MCF 10A (cell line): ENCODE measurements at places on chromosomes 1 and 21. TPM values are rescaled to one million over a fixed set of nuclear protein-coding genes. Genes with fewer than 3 reads are reported as not detected.

GRCh38 chr1:233631810-233632405 lies 18.0 kb downstream of the KCNK1 start:
- no peak overlapping the region for H3K4me3 ChIP-seq
- peaks cover 9% of the 10 kb centered on the region for H3K4me1 ChIP-seq
- no peak for DNase-seq

DNA sequence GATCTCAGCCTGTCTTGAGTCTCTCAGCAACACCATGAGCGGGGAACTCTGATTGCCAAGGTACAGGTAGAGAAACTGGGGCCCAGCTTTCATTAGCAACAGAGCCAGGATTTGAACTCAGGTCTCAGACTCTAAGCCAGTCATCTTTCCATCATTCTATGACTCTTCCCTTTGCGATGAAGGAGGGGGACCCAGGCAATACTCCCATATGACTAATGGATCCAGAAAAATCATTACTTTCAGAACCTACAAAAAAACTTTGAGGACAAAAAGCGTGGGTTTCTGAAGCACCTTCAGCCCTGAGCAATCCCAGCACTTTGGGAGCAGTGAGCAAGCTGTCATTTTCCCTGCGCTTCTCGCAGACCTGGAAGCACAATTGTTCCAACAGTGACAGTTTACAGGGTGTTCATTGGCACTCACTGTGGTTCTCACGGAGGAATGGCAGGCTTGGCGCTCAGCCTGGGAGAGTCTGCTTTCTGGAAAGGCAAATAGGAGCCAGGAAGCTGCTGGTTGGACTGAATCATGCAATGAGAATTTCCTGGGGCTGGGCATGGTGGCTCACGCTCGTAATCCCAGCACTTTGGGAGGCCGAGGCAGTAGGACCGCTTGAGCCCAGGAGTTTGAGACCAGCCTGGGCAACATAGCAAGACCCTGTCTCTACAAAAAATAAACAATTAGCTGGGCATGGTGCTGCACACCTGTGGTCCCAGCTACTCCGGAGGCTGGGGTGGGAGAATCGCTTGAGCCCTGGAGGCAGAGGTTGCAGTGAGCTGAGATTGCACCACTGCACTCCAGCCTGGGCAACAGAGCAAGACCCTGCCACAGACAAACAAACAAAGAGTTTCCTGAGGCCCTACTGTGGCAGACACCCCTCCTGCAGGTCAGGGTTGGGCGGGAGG lies 40.1 kb downstream of the SLC2A7 start:
- peak overlapping the region; percentile 70 for H3K27ac ChIP-seq
- peaks cover 12% of the 10 kb centered on the region for H3K4me1 ChIP-seq
- peak; percentile 98 for DNase-seq
- peak overlapping the region; percentile 14 for H3K4me3 ChIP-seq
- H3K36me3 ChIP-seq = peaks cover 6% of the 10 kb centered on the region

Gene FAM78B
- total RNA-seq = 1.1 and 1.5 TPM in 2 replicates

Gene KRTAP19-8
- not detected in 2 replicates for total RNA-seq

DNA sequence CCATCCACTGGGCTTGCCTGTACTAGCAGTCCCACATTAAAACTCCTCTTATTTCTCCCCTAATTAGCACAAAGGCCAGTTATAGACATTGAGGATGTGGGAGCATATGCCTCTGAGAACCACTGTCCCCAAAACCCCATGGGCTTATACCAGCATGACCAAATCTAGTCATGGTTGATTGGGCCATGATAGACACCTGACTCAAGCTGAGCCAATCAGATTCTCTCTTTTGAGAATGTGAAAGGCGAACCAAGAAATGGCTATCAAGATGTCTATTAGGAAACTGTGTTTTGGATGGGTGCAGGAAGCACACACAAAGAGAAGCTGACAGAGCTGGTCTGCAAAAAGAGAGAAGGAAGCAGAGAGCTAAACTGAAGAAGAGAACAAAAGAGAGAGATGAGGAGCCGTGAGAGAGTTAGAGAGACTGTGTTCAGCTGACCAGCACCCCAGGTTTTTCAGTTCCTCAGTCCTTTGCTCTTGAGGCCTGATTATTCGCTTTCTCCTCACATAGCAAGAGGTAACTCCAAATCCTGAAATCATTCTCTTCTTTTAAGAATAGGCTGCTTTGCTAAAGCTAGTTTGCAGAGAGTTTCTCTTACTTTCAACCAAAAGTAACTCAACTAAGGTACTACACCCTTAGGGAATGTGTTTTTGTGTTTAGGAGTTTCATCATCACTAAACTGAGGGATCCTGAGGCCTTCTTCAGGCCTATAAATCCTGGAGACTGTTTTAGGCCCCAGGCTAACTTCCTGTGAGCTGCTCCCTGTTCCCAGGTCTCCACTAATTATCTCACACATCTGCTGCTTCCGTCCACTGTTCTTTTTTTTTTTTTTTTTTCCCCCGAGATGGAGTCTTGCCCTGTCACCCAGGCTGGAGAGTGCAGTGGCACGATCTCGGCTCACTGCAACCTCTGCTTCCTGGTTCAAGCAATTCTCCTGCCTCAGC lies 7.9 kb upstream of the TIPRL start:
- H3K27ac ChIP-seq = no peak overlapping the region
- no peak for DNase-seq
- no peaks in the 10 kb centered on the region for H3K27me3 ChIP-seq
- H3K36me3 ChIP-seq = no peaks in the 10 kb centered on the region
- no peaks in the 10 kb centered on the region for H3K4me1 ChIP-seq

- no peaks in the 10 kb centered on the region for H3K4me1 ChIP-seq
- no peak overlapping the region for H3K4me3 ChIP-seq
- DNase-seq = no peak
- H3K36me3 ChIP-seq = no peaks in the 10 kb centered on the region
- H3K27ac ChIP-seq = no peak overlapping the region
Measured at GRCh38 chr1:199404191-199404590, 623.3 kb upstream of the NR5A2 start.

Gene LDLRAD1
- not detected in 2 replicates for total RNA-seq

Gene CRABP2
- total RNA-seq = 0.98 and 1.9 TPM in 2 replicates

- H3K27me3 ChIP-seq = no peaks in the 10 kb centered on the region
- peaks cover 46% of the 10 kb centered on the region for H3K36me3 ChIP-seq
- H3K4me3 ChIP-seq = peak overlapping the region; percentile 74
- H3K27ac ChIP-seq = peak overlapping the region; percentile 99
- DNase-seq = peak; percentile 98
- H3K4me1 ChIP-seq = peaks cover 52% of the 10 kb centered on the region
Measured at GRCh38 chr1:150561974-150562445, 12.8 kb downstream of the ADAMTSL4 start.

DNA sequence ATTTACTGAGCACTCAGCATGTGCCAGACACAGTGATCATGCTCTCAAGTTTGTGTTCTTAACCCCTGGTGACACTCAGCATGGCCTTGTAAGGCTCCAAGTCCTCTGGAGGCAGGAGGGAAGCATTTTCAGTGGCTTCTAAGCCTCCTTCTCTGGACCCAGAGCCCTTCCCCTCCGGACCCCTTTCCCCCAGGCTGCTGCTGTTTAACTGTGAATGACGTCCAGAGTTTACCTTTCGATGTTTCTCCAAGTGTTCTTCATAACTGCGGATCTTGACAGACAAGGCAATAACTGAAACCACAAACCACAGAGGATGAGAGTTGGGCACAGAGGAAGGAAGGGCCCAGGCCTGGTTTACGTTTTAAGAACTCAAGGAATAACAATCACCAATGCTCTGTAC lies 6.5 kb downstream of the MRPS15 start:
- no peaks in the 10 kb centered on the region for H3K27me3 ChIP-seq
- peaks cover 53% of the 10 kb centered on the region for H3K36me3 ChIP-seq
- no peak for DNase-seq
- H3K4me1 ChIP-seq = peaks cover 7% of the 10 kb centered on the region
- no peak overlapping the region for H3K4me3 ChIP-seq

DNA sequence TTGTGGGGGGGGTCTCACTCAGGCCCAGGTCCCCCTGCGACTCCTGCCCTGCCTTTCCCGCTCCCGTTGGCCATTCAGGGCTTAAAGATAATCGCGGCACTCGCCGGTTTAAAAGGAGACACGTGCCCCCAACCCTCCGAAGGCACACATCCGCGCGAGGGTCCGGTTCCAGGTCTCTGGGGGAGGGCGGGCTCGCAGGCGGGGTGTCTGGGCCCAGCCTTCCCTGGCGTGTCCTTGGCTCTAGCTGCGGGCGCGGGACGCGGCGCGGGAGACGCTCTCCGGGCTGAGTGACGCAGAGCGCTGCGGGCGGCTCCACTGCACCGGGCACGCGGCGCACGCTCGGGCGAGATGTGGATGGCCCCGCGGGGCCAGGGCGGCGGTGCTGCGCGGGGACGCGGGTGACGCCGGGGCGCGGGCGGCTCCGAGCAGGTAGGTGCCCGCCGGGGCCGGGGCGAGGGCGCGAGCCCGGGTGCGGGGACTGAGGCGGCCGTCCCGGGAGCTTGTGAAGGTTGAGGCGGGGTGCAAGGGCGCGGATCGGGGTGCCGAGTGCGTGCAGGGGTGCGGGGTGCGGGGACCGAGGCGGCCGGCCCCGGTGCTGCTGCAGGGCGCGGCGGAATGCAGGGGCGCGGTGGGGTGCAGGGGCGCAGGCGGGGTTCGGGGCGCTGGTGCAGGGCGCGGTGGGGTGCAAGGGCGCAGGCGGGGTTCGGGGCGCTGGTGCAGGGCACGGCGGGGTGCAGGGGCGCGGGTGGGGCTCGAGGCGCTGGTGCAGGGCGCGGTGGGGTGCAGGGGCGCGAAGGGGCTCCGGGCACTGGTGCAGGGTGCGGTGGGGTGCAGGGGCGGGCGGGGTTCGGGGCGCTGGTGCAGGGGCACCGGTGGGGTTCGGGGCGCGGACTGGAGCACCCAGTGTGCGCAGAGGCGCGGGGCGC lies 3.3 kb upstream of the TRPM2 start:
- no peaks in the 10 kb centered on the region for H3K27me3 ChIP-seq
- H3K27ac ChIP-seq = no peak overlapping the region
- no peaks in the 10 kb centered on the region for H3K36me3 ChIP-seq

DNA sequence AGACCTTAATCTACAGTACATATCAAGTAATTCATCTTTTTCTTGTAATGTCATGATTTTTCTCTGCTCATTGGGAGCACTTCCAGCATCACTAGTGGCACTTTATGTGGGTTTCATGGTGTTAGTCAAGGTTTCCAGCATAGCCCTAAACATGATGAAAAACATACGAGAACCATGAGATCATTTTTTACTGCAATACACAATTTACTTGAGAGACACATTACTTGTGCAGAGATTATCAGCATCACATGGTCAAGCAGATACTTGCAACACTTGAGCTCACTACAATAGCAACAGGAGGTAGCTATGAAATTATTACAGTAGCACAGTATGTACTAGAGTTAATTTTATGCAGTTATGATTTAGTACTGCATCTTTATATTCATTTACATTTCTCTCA lies 36.4 kb downstream of the ITGB3BP start:
- H3K4me3 ChIP-seq = no peak overlapping the region
- no peaks in the 10 kb centered on the region for H3K4me1 ChIP-seq
- no peaks in the 10 kb centered on the region for H3K27me3 ChIP-seq

DNA sequence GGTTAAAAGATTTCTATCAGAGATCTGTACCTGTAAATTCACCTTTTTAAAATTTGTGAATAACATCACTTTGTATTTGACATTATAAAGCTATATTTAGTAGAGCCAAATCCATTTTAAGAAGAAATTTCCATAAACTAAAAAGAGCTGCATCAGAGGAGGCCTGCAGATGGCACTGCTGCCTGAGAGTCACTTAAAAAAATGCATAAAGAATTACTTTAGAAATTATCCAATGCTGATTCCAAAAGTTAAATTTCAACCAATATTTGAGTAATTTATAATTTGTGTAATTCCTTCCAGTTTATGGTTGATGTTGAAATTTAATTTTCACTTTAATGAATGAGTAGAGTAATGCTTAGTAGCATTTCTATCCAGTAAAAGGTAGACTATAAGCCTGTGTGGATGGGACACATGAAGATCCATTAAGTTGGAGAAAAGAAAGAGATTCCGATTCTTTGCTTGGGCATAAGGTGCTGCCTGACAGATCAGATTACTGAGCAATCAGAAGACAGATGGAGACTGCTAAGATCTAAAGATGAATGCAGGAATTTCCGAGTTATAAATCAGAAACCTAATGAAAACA lies 20.7 kb upstream of the RPE65 start:
- no peaks in the 10 kb centered on the region for H3K27me3 ChIP-seq
- H3K4me1 ChIP-seq = no peaks in the 10 kb centered on the region
- H3K36me3 ChIP-seq = peaks cover 16% of the 10 kb centered on the region
- no peak overlapping the region for H3K4me3 ChIP-seq
- H3K27ac ChIP-seq = no peak overlapping the region

Gene SPRR4
- not detected in 2 replicates for total RNA-seq

DNA sequence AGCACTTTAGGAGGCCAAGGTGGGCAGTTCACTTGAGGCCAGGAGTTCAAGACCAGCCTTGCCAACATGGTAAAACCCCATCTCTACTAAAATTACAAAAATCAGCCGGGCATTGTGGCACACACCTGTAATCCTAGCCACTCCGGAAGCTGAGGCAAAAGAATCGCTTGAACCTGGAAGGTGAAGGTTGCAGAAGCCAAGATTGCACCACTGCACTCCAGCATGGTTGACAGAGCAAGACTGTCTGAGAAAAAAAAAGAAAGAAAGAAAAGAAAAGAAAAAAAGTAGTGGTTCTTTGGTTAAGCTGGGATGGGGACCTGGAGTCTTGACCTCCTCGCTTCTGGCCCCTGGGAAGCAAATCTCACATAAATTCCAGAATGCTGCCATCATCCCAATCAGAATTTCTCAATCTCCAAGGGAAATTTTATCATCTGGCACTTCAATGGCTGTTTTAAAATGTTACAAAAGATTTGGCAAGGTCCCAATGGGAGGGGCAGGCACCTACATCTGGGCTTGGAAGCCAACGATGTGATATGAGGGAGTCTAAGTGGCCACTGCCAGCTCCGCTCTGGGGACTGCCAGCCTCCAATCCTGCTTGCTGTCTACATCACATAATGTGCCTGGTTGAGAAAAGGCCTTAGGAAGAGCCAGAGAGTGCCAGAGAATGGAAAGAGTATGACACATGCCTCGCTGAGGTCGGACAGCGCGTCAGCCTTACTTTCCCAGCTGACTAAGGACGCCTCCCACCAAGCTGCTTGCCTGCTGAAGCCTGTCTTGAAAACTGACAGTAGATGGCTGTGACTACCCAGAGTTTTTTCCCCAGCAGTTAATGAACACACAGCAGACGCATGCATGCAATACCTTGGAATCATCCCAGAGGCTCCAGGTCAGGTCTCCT lies 42.1 kb upstream of the SRP9 start:
- peak; percentile 100 for DNase-seq
- peaks cover 33% of the 10 kb centered on the region for H3K4me1 ChIP-seq
- H3K4me3 ChIP-seq = peak overlapping the region; percentile 60
- no peaks in the 10 kb centered on the region for H3K36me3 ChIP-seq
- H3K27ac ChIP-seq = peak overlapping the region; percentile 89

Gene GBP6
- not detected in 2 replicates for total RNA-seq

GRCh38 chr1:103171041-103171590 lies 62.8 kb upstream of the COL11A1 start:
- H3K4me3 ChIP-seq = no peak overlapping the region
- no peaks in the 10 kb centered on the region for H3K36me3 ChIP-seq
- no peaks in the 10 kb centered on the region for H3K4me1 ChIP-seq
- H3K27ac ChIP-seq = no peak overlapping the region

GRCh38 chr1:244397131-244397530 lies 54.6 kb downstream of the ADSS2 start:
- peaks cover 60% of the 10 kb centered on the region for H3K36me3 ChIP-seq
- no peak for DNase-seq
- no peak overlapping the region for H3K27ac ChIP-seq
- no peak overlapping the region for H3K4me3 ChIP-seq
- peaks cover 16% of the 10 kb centered on the region for H3K4me1 ChIP-seq

GRCh38 chr21:41739011-41739410 lies 27.8 kb downstream of the RIPK4 start:
- no peak overlapping the region for H3K4me3 ChIP-seq
- no peaks in the 10 kb centered on the region for H3K27me3 ChIP-seq
- H3K27ac ChIP-seq = no peak overlapping the region
- H3K4me1 ChIP-seq = no peaks in the 10 kb centered on the region
- no peak for DNase-seq
